CD4-positive, alpha-beta memory T cell (primary cell): ENCODE measurements at places on chromosomes 11 and 22. TPM values are rescaled to one million over a fixed set of nuclear protein-coding genes. Genes with fewer than 3 reads are reported as not detected.
A peak's percentile ranks its signal among the peaks of the same experiment; 100 is the strongest.

Gene OR52H1
- not detected for total RNA-seq

DNA sequence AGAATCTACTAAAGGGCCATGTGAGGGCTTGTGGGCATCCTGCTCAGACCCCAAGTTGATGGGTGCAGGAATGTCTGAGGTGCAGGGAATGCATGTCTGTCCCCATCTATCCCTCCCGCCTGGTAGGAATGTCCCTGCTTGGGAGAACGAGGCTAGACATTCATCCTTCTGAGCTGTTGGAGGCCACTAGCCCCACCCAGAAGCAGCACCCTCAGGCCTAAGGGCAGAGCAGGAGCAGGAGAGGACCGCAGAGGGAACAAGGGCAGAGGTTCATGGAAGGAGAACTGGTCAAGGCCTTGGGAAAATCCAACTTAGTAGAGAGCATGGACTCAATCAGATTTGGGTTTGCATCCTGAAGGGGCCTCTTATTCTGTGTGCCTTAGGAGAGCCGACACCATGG is 22.1 kb upstream of the LMO1 start:
- no peaks in the 10 kb centered on the region for H3K27me3 ChIP-seq
- H3K36me3 ChIP-seq: no peaks in the 10 kb centered on the region
- DNase-seq: no peak
- H3K4me1 ChIP-seq: no peaks in the 10 kb centered on the region
- H3K27ac ChIP-seq: no peak overlapping the region

DNA sequence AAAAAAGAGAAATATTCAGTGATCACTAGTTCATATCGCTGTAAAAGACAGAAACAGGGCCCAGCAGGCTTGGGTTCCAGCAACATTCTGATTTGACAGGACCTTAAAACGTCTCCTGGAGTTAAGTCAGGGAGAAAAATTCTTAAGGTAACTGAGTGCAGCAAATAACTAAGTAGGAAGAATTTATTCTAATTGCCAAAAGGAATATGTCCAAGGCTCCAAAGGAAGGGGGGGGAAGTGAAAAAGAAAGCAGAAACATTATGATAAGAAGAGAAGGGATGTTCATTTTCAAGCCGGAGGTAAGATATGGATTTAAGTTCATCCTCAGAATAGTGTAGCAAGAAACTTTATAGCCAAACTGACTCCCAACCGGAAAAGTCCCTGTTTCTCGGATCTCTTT is 90.4 kb downstream of the WT1 start:
- H3K27ac ChIP-seq: no peak overlapping the region
- H3K4me3 ChIP-seq: no peak overlapping the region
- H3K27me3 ChIP-seq: no peaks in the 10 kb centered on the region
- DNase-seq: no peak
- peaks cover 9% of the 10 kb centered on the region for H3K4me1 ChIP-seq

DNA sequence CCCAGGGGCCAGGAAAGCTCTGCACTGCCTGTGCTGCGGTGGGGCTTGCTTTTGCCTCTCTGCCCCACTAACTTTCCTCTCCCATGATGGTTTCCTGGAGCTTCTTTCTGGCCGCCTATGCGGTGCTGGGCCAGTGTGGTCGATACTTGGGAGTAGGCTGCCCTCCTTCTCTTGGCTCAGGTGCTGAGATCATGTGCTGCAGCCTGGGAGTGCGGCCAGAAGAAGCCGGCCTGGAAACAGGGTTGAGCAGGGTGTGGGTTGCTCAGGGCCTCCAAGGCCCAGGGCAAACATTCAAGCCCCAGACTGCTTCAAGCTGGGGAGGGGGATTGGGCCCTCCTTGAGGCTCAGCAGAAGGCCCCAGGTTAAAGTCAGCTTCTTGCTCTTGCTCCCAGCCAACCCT is 125.0 kb downstream of the NTM start:
- H3K27ac ChIP-seq: no peak overlapping the region
- no peaks in the 10 kb centered on the region for H3K36me3 ChIP-seq
- DNase-seq: no peak
- H3K4me3 ChIP-seq: no peak overlapping the region
- no peaks in the 10 kb centered on the region for H3K27me3 ChIP-seq

Gene TEX54
- not detected for total RNA-seq

DNA sequence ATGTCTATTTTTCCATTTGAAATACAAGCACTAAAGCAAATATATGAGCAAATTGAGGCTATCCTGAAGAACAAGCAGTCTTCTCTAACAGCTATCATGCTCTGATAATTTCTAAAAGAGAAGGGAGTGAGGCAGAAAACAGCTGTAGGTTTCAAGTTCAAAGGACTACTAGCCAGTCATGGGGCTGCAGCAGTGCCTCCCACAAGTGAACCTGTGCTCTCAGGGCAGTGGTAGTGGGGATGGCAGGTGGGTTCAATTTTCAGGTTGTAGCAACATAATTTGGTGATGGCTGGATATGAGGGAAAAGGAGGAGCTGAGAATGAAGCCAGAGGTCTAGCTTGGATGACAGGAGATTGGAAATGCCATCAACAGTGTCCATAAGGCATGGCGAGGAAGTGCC is 93.5 kb upstream of the ARHGAP20 start:
- no peak overlapping the region for H3K4me3 ChIP-seq
- no peak overlapping the region for H3K27ac ChIP-seq
- H3K4me1 ChIP-seq: no peaks in the 10 kb centered on the region
- H3K36me3 ChIP-seq: no peaks in the 10 kb centered on the region
- no peak for DNase-seq

- no peaks in the 10 kb centered on the region for H3K36me3 ChIP-seq
- no peak for DNase-seq
- H3K4me3 ChIP-seq: no peak overlapping the region
- no peak overlapping the region for H3K27ac ChIP-seq
Measured at GRCh38 chr11:95212609-95213008, 18.4 kb downstream of the SESN3 start.

DNA sequence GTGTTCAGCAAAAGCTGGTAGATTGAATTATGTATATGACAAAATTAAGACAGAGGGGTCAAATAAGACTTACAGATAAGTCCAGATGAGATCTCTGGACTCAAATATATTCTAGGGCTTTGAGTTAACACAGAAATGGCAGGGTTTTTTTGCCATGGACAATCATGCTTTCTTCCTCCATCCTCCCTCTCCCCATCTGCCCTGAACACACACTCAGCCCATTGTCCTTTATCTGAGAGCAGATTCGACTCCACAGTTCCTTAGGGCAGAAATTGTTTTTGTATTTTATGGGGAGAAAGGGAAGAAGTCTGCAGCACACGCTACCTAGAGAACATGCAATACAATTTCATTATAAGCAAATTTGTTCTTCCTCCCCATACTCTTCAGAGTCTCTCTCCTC is 86.8 kb downstream of the SLC1A2 start:
- no peak for DNase-seq
- H3K36me3 ChIP-seq: no peaks in the 10 kb centered on the region
- peaks cover 62% of the 10 kb centered on the region for H3K4me1 ChIP-seq

DNA sequence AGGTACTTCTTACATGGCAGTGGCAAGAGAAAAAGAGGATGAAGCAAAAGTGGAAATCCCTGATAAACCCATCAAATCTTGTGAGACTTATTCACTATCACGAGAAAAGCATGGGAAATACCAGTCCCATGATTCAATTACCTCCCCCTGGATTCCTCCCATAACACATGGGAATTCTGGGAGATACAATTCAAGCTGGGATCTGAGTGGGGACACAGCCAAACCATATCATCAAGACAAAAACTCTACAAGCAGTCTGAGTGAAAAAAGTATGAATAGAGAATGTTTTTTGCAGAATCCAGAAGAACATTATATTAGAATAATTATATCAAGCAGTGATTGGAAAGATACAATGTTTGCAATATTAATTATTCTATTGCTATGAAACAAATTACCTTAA is 893.7 kb downstream of the FAM181B start:
- no peak overlapping the region for H3K4me3 ChIP-seq
- no peak for DNase-seq
- no peaks in the 10 kb centered on the region for H3K36me3 ChIP-seq
- H3K27ac ChIP-seq: no peak overlapping the region

Gene CD248
- 0.12 TPM for total RNA-seq

DNA sequence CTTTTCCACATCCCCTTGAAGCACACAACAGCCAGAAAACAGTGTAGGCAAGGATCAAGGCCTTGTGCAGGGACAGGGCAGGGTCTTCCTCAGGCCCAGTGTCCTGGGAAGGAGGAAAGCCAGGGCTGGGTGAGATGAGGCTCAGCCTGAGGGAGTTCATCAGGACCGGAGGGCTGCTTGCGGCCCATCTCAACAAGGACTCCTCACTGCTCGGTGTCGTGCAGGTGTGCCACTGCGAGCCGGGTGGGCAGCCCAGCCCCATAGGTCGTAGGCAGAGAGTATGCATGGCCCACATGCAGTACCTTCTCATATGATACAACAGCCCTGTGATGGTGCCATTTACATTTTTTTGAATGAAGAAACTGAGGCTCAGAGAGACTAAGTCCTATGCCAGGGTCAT is 12.9 kb downstream of the SHISA8 start:
- no peak overlapping the region for H3K4me3 ChIP-seq
- DNase-seq: no peak
- peaks cover under 1% of the 10 kb centered on the region for H3K4me1 ChIP-seq
- H3K27me3 ChIP-seq: no peaks in the 10 kb centered on the region
- no peak overlapping the region for H3K27ac ChIP-seq
- peaks cover 26% of the 10 kb centered on the region for H3K36me3 ChIP-seq

- H3K36me3 ChIP-seq: no peaks in the 10 kb centered on the region
- H3K4me1 ChIP-seq: no peaks in the 10 kb centered on the region
- no peak overlapping the region for H3K4me3 ChIP-seq
- H3K27ac ChIP-seq: no peak overlapping the region
- H3K27me3 ChIP-seq: no peaks in the 10 kb centered on the region
Measured at GRCh38 chr11:132312161-132312560, 941.7 kb downstream of the NTM start.

Gene RAB36
- total RNA-seq: 0.64 TPM

DNA sequence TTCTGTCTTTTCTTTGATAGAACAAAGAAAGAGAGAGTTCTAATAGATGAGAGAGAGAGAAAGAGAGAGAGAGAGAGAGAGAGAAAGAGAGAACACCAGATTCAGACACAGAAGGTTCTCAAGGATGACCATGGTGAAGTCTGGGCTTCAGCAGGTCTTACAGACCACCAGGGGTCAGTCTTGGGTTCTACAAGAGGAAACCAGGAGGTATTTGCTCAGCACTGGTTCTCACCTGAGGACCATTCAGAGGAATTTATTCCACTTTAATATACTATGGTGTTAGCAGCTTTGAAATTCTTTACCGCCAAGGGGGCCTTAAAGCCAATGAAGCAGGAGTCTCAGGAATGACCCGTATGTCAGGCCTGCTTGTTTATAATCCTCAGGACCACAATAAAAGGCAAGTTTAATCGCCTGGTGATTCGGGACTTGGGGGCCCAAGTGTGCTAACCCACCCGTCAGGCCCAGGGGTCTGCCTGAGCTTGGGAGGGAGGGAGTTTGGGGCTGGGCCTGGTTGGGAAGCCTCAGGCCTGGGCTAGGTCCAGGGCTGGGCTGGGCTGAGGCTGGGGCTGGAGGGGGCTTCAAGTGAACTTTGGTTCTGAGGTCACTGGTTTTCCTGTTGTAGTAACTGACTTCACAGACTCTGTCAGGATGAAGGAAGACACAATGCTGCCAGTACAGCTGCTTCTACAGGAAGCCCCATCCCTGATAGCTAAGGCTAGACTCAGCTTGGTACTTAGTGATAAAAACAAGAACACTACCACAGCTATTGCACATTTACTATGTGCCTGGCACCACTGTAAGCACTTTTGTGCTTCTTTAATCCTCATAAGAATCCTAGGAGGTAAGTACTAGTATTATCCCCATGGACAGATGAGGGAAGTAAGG is 179.2 kb upstream of the ZBED5 start:
- H3K27ac ChIP-seq: no peak overlapping the region
- peaks cover 4% of the 10 kb centered on the region for H3K27me3 ChIP-seq
- no peaks in the 10 kb centered on the region for H3K4me1 ChIP-seq

- peaks cover 78% of the 10 kb centered on the region for H3K4me1 ChIP-seq
- H3K27ac ChIP-seq: peak overlapping the region; percentile 20
- no peak overlapping the region for H3K4me3 ChIP-seq
- no peaks in the 10 kb centered on the region for H3K27me3 ChIP-seq
Measured at GRCh38 chr11:46674463-46675287, 25.7 kb downstream of the ARHGAP1 start.

- no peaks in the 10 kb centered on the region for H3K27me3 ChIP-seq
- no peak overlapping the region for H3K27ac ChIP-seq
- H3K36me3 ChIP-seq: no peaks in the 10 kb centered on the region
- H3K4me3 ChIP-seq: no peak overlapping the region
Measured at GRCh38 chr11:73177380-73177777, 35.3 kb upstream of the FCHSD2 start.

- H3K36me3 ChIP-seq: no peaks in the 10 kb centered on the region
- H3K27me3 ChIP-seq: no peaks in the 10 kb centered on the region
- no peak overlapping the region for H3K27ac ChIP-seq
- H3K4me1 ChIP-seq: no peaks in the 10 kb centered on the region
- H3K4me3 ChIP-seq: no peak overlapping the region
Measured at GRCh38 chr11:92380882-92381281, 156.3 kb downstream of the FAT3 start.

DNA sequence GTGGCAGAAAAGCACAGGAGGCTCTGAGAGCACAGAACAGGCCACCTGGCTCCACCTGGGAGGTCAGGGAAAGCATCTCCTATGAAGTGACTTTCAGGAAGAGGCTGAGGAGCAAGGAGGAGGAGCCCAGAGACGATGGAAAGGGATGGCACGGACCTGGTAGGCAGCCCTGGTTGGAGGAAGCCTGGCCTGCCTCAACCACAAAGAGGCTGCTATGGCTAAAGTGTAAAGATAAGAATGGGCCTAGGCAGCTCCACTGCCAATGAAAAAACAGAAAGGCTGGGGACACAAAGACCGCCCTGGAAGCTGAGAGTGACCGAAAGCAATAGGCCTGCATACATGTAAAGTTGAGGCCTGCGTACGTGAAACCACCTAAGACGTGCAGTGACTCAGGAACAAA is 31.2 kb upstream of the ETS1 start:
- DNase-seq: no peak
- H3K27me3 ChIP-seq: no peaks in the 10 kb centered on the region
- peaks cover 28% of the 10 kb centered on the region for H3K4me1 ChIP-seq
- H3K36me3 ChIP-seq: no peaks in the 10 kb centered on the region
- no peak overlapping the region for H3K27ac ChIP-seq

Gene TPH1
- total RNA-seq: 1.0 TPM

- H3K27me3 ChIP-seq: no peaks in the 10 kb centered on the region
- no peak overlapping the region for H3K4me3 ChIP-seq
- DNase-seq: no peak
- no peaks in the 10 kb centered on the region for H3K36me3 ChIP-seq
- no peak overlapping the region for H3K27ac ChIP-seq
- H3K4me1 ChIP-seq: no peaks in the 10 kb centered on the region
Measured at GRCh38 chr11:47124675-47125074, 52.0 kb downstream of the ARFGAP2 start.

- no peak overlapping the region for H3K27ac ChIP-seq
- H3K27me3 ChIP-seq: no peaks in the 10 kb centered on the region
- H3K36me3 ChIP-seq: no peaks in the 10 kb centered on the region
- no peak for DNase-seq
- H3K4me1 ChIP-seq: no peaks in the 10 kb centered on the region
Measured at GRCh38 chr11:131345406-131345805, 25.0 kb upstream of the NTM start.

Gene OR52K2
- total RNA-seq: not detected

Gene FIBIN
- total RNA-seq: not detected

- peaks cover 6% of the 10 kb centered on the region for H3K4me1 ChIP-seq
- H3K27ac ChIP-seq: no peak overlapping the region
- no peaks in the 10 kb centered on the region for H3K27me3 ChIP-seq
- no peak for DNase-seq
- no peak overlapping the region for H3K4me3 ChIP-seq
Measured at GRCh38 chr11:95145430-95146060, 55.9 kb downstream of the ENDOD1 start.
